ENCODE measurements at places on chromosomes 3 and 15.

DNA sequence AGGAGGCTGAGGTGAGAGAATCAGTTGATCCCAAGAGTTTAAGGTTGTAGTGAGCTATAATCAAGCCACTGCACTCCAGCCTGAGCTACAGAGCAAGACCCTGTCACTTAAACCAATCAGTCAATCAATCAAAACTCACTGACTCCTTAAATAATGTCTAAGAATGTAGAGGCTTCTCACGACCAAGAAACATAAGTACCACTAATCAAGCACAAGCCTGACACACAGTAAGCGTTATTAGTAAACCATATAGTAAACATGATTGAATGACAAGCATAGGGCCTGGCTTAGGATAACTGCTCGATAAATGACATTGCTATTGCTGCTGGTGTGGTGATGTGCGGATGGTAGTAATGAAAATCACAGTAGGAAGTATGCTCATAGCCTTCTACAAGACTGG is 29.4 kb downstream of the C3orf85 start:
- H3K4me1 ChIP-seq = no peaks in the 10 kb centered on the region
- H3K4me3 ChIP-seq = no peak overlapping the region
- no peaks in the 10 kb centered on the region for H3K36me3 ChIP-seq
- H3K27ac ChIP-seq = no peak overlapping the region
- DNase-seq = no peak
- no peaks in the 10 kb centered on the region for H3K27me3 ChIP-seq

- DNase-seq = no peak
- H3K36me3 ChIP-seq = no peaks in the 10 kb centered on the region
- H3K27ac ChIP-seq = no peak overlapping the region
- no peaks in the 10 kb centered on the region for H3K4me1 ChIP-seq
- no peaks in the 10 kb centered on the region for H3K27me3 ChIP-seq
Measured at GRCh38 chr3:195246581-195246995, 24.4 kb downstream of the XXYLT1 start.

DNA sequence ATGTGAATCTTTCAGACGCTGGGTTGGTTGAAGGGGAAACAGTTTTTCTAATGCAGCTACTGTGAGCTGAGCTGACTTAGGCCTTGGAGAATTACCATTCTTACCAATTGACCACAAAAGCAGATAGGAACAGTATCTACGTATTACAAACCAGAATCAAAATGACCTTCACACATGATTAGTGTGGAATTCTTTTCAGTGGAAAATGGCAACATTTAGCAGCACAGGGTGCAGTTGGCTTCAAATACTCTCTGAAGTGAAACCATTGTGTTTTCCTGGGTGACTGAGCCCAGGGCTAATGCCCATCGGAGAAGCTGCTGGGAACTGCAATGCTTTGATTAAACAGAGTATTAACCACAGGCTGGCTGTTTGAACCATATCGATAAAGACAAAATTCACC is 40.2 kb upstream of the GOLGA8J start:
- H3K4me1 ChIP-seq = no peaks in the 10 kb centered on the region
- H3K4me3 ChIP-seq = no peak overlapping the region
- H3K27ac ChIP-seq = no peak overlapping the region
- H3K36me3 ChIP-seq = no peaks in the 10 kb centered on the region
- no peak for DNase-seq

GRCh38 chr15:25439369-25439836 is 579 bp upstream of the UBE3A start:
- H3K27me3 ChIP-seq = no peaks in the 10 kb centered on the region
- DNase-seq = no peak
- peak overlapping the region; percentile 100 for H3K27ac ChIP-seq
- H3K4me3 ChIP-seq = peak overlapping the region; percentile 99

DNA sequence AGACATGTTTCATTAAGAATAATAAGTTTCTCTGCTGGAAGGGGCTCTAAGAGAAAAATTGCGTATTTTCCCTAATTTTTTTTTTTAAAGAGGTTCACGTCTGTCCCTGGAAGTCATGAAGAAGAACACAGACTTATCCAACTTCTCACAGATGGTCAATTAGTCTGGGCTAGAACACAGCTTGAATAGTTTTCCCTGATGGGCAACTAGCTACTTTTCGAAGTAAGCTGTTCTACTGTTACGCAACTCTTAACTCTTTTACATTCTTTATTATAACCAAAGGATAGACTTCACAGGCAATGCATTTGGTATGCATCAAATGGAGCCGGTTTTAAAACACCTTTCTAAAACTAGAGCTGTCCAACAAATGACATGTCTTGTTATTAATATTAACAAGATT is 144.2 kb upstream of the TNIK start:
- H3K4me1 ChIP-seq = no peaks in the 10 kb centered on the region
- H3K4me3 ChIP-seq = no peak overlapping the region
- no peak for DNase-seq
- no peaks in the 10 kb centered on the region for H3K27me3 ChIP-seq
- no peak overlapping the region for H3K27ac ChIP-seq

- H3K36me3 ChIP-seq = no peaks in the 10 kb centered on the region
- no peaks in the 10 kb centered on the region for H3K27me3 ChIP-seq
- H3K4me3 ChIP-seq = no peak overlapping the region
- DNase-seq = no peak
- H3K4me1 ChIP-seq = no peaks in the 10 kb centered on the region
Measured at GRCh38 chr15:26083457-26083856, 220.3 kb upstream of the ATP10A start.

DNA sequence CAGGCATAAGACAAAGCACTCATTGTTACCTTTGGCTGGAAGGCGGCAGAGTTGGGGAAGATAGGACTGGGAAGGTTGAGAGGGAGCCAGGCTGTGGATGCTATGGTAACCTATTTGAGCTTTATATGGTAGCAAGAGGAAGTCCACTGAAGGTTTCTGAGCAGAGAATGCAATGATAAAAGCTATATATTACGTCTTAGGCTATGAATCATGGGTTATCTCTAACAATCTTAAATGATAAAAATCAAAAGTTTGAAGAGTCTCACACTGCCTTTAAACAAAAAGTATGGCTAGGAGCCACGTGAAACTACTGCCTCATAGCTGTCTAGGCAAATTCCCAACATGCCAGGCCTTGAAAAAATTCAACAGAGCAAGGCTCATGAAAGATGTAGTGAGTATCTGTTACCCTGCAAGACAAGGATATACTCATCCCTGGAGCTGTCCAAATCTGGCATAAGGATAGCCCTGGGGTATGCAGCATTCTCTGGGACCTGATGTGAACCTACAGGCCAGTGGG is 4.1 kb downstream of the P3H2 start:
- H3K4me1 ChIP-seq = peaks cover 4% of the 10 kb centered on the region
- H3K27ac ChIP-seq = no peak overlapping the region
- DNase-seq = no peak

GRCh38 chr3:35528728-35529127 is 110.6 kb upstream of the ARPP21 start:
- H3K27ac ChIP-seq = no peak overlapping the region
- H3K4me3 ChIP-seq = no peak overlapping the region
- H3K36me3 ChIP-seq = no peaks in the 10 kb centered on the region
- H3K27me3 ChIP-seq = no peaks in the 10 kb centered on the region

- peaks cover 3% of the 10 kb centered on the region for H3K4me1 ChIP-seq
- H3K36me3 ChIP-seq = no peaks in the 10 kb centered on the region
- peaks cover 7% of the 10 kb centered on the region for H3K27me3 ChIP-seq
- no peak overlapping the region for H3K4me3 ChIP-seq
- H3K27ac ChIP-seq = no peak overlapping the region
Measured at GRCh38 chr3:186825872-186826409, 16.6 kb upstream of the ADIPOQ start.

GRCh38 chr3:14536055-14536815 is 3.9 kb downstream of the GRIP2 start:
- H3K36me3 ChIP-seq = no peaks in the 10 kb centered on the region
- H3K27ac ChIP-seq = no peak overlapping the region
- no peaks in the 10 kb centered on the region for H3K4me1 ChIP-seq
- H3K4me3 ChIP-seq = no peak overlapping the region
- DNase-seq = no peak
- H3K27me3 ChIP-seq = no peaks in the 10 kb centered on the region

GRCh38 chr3:60277361-60277800 is 973.9 kb downstream of the FHIT start:
- DNase-seq = no peak
- H3K27me3 ChIP-seq = no peaks in the 10 kb centered on the region
- no peak overlapping the region for H3K27ac ChIP-seq
- no peaks in the 10 kb centered on the region for H3K4me1 ChIP-seq

DNA sequence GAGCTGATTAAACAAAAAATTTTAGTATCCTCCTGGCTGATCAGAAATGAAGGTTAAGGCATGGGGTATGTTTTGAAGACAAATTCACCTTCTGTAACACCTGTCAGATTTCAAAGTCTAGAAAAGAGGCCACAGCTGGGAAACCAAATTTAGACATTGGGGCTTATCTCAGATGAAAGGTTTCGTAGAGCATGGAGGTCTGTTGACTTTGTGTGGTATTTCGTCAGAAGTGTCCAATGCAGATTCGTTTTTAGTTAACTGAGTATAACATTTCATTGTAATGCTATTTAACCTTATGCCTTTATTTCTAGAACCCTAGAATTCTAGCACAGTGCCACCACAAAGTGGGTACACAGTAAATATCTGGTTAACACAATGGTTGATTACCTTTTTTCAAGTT is 61.7 kb downstream of the FNDC3B start:
- H3K4me3 ChIP-seq = no peak overlapping the region
- no peak for DNase-seq
- peaks cover 19% of the 10 kb centered on the region for H3K4me1 ChIP-seq
- H3K27ac ChIP-seq = no peak overlapping the region

DNA sequence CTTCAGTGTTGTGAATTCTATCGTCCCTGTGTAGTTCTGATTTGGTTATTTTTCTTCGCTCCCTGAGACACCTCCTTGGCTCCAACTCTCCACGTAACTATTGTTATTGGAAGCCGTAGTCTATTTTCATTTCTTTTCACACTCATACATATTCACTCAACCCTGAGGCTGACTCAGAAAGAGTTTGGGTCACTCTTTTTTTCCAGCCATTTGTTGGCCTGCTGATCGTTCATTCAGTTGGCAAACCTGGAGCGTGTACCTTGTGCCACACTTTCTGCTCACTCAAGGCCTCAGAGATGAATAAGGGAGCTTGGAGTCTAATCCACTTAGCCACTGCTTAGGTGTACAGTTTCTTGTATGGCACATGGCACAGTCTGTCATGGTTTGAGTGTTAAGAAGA is 22.4 kb downstream of the GYG1 start:
- no peaks in the 10 kb centered on the region for H3K27me3 ChIP-seq
- no peak overlapping the region for H3K4me3 ChIP-seq
- H3K36me3 ChIP-seq = peaks cover 14% of the 10 kb centered on the region
- DNase-seq = peak; percentile 84
- H3K4me1 ChIP-seq = peaks cover 46% of the 10 kb centered on the region
- H3K27ac ChIP-seq = peak overlapping the region; percentile 90

DNA sequence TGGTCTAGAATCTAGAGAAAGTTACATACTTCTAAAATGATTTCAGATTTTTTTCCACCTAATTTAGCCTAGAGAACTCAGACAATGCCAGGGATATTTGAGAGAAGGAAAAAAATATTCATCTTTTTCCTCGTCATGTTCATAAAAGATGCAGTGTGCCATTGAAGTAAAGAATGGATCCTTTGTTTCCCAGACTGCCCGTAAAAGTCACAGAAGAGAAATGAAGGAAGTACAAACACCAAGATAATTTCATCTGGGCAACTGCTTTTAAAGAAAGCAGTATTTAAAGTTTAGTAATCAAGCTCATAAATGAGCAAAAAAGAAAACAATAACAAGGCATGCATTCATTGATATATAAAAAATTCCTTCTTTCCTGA is 47.2 kb downstream of the TTC23 start:
- no peak overlapping the region for H3K4me3 ChIP-seq
- DNase-seq = no peak
- H3K36me3 ChIP-seq = peaks cover 6% of the 10 kb centered on the region

DNA sequence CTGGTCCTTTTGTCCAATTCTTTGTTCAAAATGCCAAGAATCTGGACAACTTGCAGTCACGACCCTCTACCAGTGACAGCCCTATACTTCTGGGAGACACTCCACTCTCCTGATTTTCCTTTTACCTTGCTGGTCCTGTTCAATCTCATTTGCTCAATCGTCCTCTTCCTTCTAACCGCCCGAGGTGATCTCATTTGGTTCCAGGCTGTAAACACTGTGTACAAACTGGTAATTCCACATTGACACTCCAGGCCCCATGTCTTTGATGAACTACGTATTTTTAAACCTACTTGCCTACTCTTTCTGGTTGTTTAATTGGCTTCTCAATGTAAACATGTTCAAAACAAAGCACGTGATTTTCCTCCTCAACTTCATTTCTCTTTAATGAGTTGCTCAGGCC is 23.7 kb upstream of the C3orf49 start:
- DNase-seq = no peak
- no peaks in the 10 kb centered on the region for H3K27me3 ChIP-seq
- no peak overlapping the region for H3K4me3 ChIP-seq
- H3K4me1 ChIP-seq = no peaks in the 10 kb centered on the region
- no peaks in the 10 kb centered on the region for H3K36me3 ChIP-seq

DNA sequence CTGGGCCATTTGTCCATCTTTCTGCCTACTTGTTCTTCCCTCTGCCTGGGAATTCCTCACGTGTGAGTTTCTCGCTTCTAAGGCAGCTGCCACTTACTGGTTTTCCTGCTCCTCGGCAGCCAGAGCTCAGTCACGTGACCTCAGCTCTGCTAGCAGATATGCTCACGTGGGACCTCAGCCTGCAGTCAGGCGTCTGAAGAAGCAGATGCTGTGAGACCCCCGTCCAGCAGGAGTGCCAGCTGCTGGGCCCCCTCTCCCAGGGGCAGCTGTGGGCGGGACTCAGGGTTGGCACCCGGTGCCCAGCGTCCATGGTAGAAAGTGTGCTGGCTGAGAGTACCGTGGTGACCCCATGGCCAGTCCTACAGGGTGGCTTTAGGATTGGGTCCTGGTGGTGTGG is 161.3 kb upstream of the TLE3 start:
- H3K27me3 ChIP-seq = no peaks in the 10 kb centered on the region
- peaks cover 7% of the 10 kb centered on the region for H3K4me1 ChIP-seq

DNA sequence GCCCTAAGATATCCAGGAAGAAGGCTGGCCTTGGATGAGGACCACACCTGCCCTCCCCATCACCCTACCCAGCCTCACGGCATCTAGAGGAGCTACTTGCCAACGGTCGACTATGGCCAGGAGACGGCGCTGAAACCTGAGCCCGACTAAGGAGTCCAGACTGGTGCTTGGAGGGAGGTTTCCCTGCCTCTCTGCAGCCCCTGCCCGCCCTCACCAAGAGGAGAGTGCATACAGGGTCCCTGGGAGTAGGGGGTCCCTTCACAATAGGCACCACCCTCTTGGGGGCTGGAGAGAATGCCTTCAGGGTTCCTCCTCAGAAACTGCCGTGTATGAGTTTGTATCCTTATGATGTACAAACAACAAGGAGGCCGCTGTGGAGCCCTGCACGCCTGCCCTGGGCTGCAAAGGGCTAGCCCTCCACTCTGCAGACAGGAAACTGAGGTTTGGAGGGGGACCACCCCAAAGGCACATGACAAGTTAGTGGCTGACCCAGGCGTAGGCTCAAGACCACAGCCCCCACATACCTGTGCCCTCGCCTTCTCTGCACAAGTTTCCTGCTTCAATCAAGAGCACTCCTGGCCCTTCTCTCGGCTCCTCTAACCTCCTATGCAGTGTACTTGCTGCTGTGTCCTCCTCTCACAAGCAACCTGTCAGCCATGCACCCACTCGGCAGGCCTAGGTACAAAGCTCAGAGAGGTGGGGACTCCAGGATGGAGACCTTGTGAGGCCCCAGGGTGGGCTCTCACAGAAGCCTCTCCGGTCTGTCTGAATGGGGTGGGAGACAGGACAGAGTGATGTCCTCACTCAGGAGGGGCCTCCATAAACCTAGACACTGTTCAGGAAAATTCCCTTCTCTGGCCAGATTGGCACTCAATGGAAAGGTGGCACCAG is 7.4 kb downstream of the KLF15 start:
- no peak overlapping the region for H3K4me3 ChIP-seq
- peaks cover 63% of the 10 kb centered on the region for H3K4me1 ChIP-seq
- no peak for DNase-seq
- H3K36me3 ChIP-seq = peaks cover 93% of the 10 kb centered on the region
- no peaks in the 10 kb centered on the region for H3K27me3 ChIP-seq

All from ascending aorta (tissue), 2 donors.